ENCODE measurements at places on chromosomes 6 and 20. TPM values are rescaled to one million over a fixed set of nuclear protein-coding genes. Genes with fewer than 3 reads are reported as not detected.

GRCh38 chr6:159213405-159213804, 44.2 kb downstream of the FNDC1 start:
- no peak for DNase-seq

- no peak for DNase-seq
Observed at GRCh38 chr6:30857549-30857948, 26.8 kb upstream of the DDR1 start.

- DNase-seq, result no peak
Observed at GRCh38 chr20:63254232-63254605, at the start of gene NKAIN4. Gene NKAIN4 (minus strand): TSS chr20:63254463. CDS start chr20:63254450, 13 bp downstream.

- DNase-seq, result no peak
Observed at GRCh38 chr20:41222296-41222695, 85.0 kb downstream of the PLCG1 start.

GRCh38 chr6:126302191-126302590, 37.7 kb upstream of the CENPW start:
- no peak for DNase-seq

DNA sequence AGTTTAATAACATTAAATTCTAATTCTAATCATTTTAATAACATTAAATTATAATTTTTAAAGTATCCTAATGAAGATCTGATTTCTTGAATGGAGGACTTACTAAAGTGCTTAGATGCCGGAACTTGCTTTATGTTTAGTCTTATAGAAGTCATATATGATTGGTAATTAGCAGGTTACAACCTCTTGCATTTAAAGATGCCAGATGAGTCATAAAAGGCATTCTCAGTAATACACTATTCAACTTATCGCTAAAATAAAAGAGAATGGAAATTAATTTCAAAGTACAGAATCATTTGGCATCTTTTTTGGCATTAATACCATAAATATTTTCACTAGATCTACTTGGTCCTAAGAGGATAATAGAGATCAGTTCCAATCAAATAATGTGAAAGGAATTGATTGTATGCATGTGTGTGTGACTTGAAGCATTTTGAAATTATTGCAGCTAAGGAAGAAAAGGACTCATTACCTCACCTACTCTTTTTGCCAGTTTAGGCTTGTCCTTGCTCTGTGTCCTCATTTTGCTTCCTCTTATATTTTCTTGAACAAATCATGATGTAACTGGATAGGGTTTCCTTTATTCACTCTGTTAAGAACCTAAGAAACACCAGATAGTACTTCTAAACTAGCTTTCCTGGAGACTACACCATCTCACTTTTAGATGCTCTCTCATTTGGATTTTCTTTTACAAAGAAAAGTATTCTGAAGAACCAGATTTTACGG, 2.7 kb downstream of the COL21A1 start:
- no peak for DNase-seq

DNA sequence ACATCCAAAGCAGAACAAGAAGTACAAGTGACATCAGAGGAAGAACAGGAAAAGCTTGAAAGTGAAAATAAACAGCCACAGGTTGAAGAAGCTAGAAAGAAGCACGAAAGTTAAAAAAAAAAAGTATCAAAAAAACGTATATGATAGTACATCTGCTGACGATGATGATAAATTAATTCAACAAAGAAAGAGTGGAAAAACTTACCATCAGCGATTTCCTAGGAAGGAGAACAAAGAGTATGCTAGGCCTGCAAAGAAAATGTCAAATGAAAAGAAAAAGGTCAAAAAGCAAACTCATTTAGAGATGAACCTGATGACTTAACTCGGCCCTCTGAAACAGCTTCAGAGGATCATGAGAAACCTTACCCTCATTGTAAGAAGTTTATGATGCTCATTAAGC, 3.7 kb downstream of the SAYSD1 start:
- DNase-seq, result no peak

- DNase-seq, result no peak
Observed at GRCh38 chr6:46052479-46052878, 36.8 kb upstream of the CLIC5 start.

MROH8 gene
- 4.7 TPM for total RNA-seq

SGK2 gene
- total RNA-seq, result 81.1 TPM

C4A gene
- total RNA-seq, result 2,044 TPM

TREM2 gene
- total RNA-seq, result 0.28 TPM

WASF1 gene
- 3.7 TPM for total RNA-seq

NKAIN2 gene
- not detected for total RNA-seq

DYNLT2 gene
- total RNA-seq, result 0.60 TPM
